Activated naive CD4-positive, alpha-beta T cell (primary cell): ENCODE measurements at places on chromosomes 6 and 20.

GRCh38 chr6:91173651-91174050, 586.8 kb upstream of the MAP3K7 start:
- no peak for DNase-seq

DNA sequence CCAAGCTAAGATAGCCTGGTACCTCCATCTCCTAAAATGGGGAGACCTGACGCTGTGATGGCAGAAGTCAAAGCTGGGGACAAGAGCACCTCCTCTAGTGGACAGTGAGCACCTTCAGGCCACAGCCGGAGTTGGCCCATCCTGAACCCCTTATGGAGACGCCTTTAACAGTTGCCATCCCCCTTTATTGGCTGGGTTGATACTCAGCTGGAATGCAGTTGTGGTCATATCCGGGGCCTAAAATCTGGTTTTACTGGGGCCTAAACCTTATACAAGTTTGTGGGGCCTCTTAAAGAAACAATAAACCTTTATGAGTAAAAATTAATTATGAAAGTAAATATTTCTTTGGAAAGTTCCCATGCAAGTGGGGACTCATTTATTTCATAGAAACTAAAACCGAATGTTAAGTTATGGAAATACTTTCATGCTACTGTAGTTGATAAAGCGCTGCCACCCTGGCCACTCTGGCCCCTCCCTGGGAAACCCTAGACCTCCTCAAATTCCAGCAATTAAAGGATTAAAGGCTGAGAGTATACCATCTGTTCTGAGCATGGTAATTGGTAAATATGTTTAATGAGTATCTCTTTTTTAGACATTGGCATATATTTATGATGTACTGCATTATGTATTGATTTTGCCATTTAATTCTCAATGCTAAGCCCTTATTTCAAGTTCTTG, 95.1 kb upstream of the SASH1 start:
- DNase-seq = no peak

GRCh38 chr6:118667988-118668387, 16.6 kb upstream of the CEP85L start:
- DNase-seq = no peak

GRCh38 chr6:21752054-21752811, 158.7 kb downstream of the SOX4 start:
- DNase-seq = no peak

- DNase-seq = no peak
These were observed 20.0 kb downstream of the SUN5 start for GRCh38 chr20:32984196-32984595.

DNA sequence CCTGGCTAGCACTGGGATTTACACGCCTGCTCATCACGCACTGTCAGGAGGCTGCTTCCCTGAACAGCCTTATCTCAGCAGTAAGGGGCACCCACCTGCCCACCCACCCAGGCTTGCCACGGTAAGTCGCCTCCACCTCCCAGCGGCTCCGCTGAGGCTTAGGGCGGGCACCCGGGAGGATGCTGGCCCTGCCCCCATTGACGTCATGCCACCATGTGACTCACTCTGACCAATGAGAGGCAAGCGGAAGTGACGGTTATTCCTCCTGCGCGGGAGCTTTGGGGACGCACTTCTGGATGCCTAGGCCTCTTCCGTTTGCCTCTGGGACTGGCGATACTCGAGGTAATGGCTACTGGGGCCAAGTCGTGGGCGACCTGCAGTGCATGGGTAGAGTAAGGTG, 256.8 kb downstream of the QKI start:
- no peak for DNase-seq

DNA sequence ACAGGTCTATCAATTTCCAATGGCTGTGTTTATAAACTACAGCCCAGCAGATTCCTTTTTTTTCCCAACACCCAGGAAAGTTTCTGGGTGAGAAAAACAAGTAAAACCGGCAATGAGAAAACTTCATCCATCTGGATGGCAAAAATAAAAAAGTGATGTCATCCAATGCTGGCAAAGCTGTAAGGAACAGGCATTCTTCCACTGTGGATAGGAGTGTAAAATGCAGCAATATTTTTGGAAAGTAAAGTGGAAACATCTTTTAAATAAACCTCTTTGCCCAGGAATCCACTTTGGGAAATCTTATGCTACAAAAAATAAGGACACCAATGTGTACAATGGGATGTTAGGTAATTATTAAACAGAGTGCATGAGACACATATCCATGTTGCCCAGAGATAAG, 102.1 kb upstream of the NT5E start:
- DNase-seq = no peak

DNA sequence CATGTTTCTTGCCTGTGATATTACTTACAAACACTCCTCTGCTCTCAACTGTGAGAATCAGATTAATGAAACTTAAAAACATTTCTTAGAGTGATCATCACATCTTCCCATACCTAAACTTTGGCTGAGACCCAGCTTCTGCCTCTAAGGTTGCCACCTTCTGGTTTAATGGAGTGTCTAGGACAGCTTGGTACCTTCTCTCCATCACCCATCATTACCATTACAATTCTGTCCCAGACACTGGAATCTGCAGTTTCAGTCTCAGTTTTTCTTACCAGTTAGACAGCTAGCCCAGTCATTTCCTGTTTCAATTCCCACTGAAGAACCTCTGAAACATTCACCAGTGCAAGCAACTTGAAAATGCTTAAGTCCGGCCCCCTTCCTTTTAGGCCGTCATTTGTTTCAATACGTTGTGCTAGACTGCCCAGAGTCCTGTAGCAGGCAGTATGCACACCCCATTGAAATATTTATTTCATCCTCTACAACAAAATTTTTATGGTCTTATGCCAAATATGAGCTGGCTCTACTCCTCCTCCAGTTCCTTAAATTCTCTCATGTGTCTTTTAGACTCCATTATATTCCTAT, 107.0 kb upstream of the FOXO3 start:
- no peak for DNase-seq

GRCh38 chr6:128118401-128118800, 217.5 kb upstream of the THEMIS start:
- DNase-seq = no peak

DNA sequence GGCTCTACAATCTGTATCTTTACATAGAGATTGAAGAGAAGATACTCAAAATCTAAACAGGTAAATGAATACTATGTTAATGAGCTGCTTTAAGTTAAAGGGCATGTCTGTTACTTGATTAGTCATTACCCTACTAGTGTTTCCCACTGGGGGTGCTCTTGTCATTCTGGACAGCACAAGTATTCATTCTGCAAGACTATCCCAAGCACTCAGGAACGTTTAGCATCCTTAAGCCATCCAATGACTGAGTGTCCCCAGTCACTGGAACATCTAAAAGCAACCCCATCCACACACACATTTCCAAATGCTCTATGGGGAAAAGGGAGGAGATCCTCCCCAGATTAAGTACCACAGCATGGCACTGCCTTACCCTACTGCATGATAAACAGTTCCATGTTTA, 25.7 kb downstream of the EZR start:
- no peak for DNase-seq

GRCh38 chr20:41513829-41514228, 104.3 kb downstream of the CHD6 start:
- no peak for DNase-seq

GRCh38 chr6:143741480-143741879, 63.7 kb downstream of the PHACTR2 start:
- no peak for DNase-seq

DNA sequence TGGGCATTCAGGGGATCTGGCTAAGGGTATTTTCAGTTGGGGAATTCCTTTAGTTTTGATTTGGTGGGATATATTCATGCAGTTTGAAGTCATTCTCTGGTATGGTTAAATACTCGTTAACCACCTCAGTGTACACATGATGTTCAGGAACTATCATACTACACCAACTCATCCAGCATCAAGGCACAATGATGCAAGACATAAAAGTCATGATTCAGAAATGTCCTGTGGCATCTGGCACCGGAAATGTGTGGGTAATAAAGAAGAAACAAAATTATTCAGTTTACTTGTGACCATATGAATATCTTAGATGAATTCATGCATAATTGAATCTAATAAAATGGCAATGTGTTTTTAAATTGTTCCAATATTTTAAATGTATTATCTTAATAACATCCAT, 129.0 kb upstream of the BMP5 start:
- no peak for DNase-seq

- DNase-seq = no peak
These were observed 121.8 kb upstream of the FOXO3 start for GRCh38 chr6:108438918-108439317.

DNA sequence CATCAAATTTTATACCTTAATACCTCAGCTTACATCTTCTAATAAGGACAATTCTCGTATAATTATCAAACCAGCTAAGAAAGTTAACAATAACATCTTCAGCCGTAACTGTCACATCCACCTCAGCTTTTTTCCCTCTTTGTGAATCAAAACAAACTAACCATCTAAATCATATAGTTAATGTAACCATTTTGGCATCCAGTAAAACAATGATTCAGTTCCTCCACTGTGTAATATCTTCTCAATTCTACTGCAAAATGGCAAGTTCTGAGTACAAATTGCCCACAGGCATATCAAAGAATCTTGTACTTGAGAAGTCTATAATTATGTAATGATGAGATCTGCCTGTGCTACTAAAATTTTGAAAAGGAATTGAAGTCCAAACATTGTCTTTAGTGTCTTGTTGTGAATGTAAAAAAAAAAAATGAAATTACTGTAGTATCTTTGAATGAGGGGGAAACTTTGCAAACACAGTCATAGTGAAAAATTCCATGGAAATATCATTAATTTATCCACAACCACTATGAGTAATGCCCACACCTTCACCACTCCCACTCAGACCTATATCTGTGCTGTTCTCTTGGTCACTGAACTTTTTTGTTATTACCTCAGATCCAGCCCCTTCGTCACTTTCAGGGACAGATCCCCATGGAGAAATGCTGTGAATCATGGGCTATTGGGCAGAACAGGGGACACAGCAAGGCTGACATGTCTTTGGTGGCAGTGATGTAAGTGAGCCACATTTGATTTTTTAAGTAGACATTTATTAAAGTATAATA, 178.6 kb upstream of the RAB32 start:
- no peak for DNase-seq

- DNase-seq = no peak
These were observed 1.2 kb downstream of the AKAP12 start for GRCh38 chr6:151240791-151241642.

DNA sequence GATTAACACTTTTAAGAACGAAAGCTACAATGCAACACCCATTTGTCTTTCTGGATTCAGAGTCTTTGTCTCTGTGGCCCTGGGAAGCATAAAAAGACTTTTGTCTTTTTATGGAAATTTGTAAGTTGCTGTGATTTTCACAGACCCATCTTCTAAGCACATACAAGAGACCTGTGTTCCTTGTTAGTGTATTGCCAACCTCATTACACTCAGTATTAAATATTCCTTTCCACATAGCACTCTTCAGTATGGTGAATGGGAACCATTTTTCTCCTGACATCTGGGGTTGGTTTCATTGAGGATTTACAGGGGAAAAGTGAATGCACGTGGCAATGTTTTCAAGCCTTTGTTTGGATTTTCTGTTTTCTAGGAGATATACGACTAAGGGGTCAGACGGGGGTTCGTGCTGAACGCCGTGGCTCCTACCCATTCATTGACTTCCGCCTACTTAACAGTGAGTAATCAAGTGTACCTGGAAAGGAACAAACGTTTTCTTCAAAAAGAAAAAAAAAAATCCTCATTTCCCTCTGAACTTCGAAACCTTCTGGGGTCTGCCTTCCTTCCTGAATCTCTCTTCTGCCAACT, 141.7 kb downstream of the MTFR2 start:
- no peak for DNase-seq

GRCh38 chr6:31829633-31830283, 2.2 kb downstream of the HSPA1B start:
- DNase-seq = no peak

DNA sequence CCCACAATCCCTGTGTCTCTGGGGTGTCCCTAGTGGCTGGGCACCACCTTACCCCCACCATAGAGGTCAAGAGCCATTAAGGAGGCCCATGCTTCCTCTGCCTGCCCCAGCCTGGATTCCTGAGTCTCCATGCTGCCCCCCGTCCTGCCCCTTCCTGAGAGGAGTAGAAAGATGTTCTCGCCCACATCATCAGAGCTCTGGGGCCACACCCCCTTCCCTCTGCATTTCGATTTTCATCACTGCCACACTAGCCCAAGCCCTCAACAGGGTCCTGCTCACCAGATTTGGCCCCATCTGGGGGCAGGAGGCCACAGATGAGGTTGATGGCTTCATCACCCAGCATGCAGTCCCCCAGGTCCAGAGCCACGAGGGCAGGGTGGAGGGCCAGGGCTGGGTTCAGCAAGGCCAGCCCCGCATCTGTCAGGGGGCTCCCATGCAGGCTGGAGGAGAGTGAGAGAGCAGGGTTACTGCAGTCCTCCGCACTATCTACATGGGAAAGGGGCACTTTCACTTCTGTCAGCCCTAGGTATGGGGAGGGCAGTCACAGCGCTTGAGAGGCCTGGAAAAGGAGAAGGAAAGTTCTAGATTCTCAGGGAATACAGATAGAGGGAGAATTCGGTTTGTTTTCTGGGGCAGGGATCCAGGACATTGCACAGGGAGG, 1.5 kb downstream of the LRRC73 start:
- no peak for DNase-seq

- no peak for DNase-seq
These were observed 114.7 kb upstream of the PRL start for GRCh38 chr6:22411376-22412105.

DNA sequence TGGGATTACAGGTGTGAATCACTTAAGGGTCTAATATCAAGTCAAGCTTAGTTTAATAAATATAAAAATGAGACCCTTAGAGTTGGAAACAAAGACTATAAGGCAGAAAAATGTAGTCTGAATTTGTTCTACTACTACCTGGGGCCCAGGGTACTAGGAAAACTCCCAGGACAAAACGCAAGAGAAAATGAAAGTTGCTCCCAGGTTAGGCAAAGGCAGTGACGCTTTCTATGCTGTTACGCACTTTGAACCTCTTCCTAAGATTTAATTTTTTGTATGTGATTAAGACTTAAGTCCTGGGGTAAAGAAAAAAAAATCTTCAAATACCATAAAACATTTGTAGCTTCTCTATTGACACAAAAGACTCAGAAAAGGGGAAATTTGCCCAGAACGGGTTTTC, 17.3 kb downstream of the DSP start:
- no peak for DNase-seq
